ENCODE measurements at places on chromosomes 6 and 20. TPM values are rescaled to one million over a fixed set of nuclear protein-coding genes. Genes with fewer than 3 reads are reported as not detected.

Gene IRAK1BP1
- total RNA-seq, result 2.9 TPM

DNA sequence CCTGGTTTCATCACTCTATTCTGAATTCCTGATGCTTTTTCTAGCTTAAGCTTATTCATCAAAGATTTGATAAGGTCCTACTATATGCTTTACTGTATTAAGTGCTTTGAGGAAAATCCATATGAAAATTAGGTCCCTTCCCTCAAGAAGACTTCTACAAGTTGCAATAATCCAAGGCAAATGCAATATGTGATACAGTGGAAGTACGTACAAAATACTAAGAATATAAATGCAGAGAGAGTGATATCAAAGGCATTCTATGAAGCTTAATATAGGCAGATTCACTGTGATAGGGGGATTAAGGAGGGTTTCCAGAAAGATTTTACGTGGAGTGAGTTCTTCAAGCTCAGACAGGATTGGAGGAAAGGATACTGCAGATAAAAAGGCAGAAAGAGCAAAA, 142.1 kb downstream of the C6orf118 start:
- H3K4me3 ChIP-seq, result no peak overlapping the region
- no peaks in the 10 kb centered on the region for H3K27me3 ChIP-seq
- H3K4me1 ChIP-seq, result no peaks in the 10 kb centered on the region
- H3K27ac ChIP-seq, result no peak overlapping the region

DNA sequence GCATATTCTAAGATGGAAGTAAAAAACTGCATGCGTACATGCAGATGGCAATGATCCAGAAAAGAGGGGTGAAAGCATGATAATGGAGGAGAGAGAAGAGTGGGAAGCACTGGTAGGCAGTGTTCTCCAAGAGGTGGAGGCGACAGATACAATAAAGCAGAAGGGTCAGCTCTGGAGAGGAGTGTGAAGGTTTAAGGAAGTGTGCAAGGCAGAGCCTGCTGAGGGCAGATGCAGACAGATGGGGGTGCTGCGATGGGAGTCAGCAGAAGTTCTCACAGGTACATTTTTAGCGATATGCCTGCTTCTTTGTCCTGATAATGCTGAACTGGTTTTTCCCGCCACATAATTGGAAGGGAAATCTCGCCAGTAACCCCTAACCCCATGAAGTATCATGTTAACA, 81.1 kb upstream of the C6orf118 start:
- no peaks in the 10 kb centered on the region for H3K4me1 ChIP-seq
- no peak overlapping the region for H3K27ac ChIP-seq
- H3K36me3 ChIP-seq, result no peaks in the 10 kb centered on the region
- no peak overlapping the region for H3K4me3 ChIP-seq
- DNase-seq, result no peak

Gene SRMS
- not detected for total RNA-seq

Gene SUMO4
- total RNA-seq, result 1.5 TPM

GRCh38 chr6:42690151-42690702, 32.2 kb downstream of the PRPH2 start:
- H3K4me3 ChIP-seq, result no peak overlapping the region
- DNase-seq, result no peak
- H3K27me3 ChIP-seq, result no peaks in the 10 kb centered on the region
- no peak overlapping the region for H3K27ac ChIP-seq
- H3K36me3 ChIP-seq, result peaks cover 66% of the 10 kb centered on the region
- no peaks in the 10 kb centered on the region for H3K4me1 ChIP-seq

Gene DEFB128
- not detected for total RNA-seq
